ENCODE measurements at places on chromosomes 12 and 14. TPM values are rescaled to one million over a fixed set of nuclear protein-coding genes. Genes with fewer than 3 reads are reported as not detected.

The CD9 gene
- total RNA-seq = 442 TPM

- DNase-seq = no peak
Measured at GRCh38 chr12:71556448-71556847, 107.2 kb downstream of the ZFC3H1 start.

GRCh38 chr12:86950043-86950442, 693.9 kb upstream of the MGAT4C start:
- no peak for DNase-seq

- no peak for DNase-seq
Measured at GRCh38 chr12:103503546-103504480, 8.0 kb upstream of the C12orf42 start.

DNA sequence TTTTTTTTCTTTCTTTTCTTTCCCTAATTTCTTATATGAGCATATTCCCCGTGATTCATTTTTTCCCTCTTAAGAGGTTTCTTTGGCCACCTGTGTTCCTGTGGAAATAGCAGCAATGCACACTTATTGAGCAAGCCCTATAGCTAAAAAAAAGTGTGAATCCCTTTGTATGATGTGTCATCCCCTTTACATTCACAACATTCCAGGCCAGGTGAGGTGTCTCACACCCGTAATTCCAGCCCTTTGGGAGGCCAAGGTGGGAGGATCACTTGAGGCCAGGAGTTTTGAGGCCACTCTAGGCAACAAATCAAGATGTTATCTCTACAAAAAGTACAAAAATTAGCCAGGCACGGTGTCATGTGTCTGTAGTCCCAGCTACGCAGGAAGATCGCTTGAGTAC, 700.4 kb upstream of the TBX3 start:
- DNase-seq = no peak

DNA sequence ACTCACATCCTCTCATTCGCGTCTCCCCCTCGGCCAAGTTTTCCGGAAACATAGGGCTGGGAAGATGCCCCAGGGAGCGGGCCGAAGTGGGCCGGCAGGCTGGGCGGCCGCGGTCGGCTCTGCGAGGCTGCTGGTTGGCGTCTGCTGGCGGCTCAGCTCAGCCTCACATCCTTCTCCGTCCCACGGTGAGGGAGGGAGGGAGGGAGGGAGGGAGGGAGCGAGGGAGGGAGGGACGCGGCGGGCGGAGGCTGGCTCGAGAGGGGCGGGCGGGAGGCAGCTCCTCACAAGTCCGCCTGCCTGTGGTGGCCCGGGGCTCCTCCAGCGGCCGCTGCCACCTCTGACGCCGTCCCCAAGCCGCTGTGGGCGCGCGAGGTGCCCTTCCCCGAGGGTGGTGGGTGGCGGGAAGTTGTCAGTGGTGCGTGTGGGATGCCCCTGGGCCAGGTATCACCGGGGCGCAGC, 93.8 kb downstream of the RFLNA start:
- DNase-seq = peak; percentile 91

GRCh38 chr12:118727979-118728366, 253.4 kb upstream of the SRRM4 start:
- DNase-seq = no peak

The RAPGEF3 gene
- total RNA-seq = 6.0 TPM

The TAS2R14 gene
- 21.4 TPM for total RNA-seq

DNA sequence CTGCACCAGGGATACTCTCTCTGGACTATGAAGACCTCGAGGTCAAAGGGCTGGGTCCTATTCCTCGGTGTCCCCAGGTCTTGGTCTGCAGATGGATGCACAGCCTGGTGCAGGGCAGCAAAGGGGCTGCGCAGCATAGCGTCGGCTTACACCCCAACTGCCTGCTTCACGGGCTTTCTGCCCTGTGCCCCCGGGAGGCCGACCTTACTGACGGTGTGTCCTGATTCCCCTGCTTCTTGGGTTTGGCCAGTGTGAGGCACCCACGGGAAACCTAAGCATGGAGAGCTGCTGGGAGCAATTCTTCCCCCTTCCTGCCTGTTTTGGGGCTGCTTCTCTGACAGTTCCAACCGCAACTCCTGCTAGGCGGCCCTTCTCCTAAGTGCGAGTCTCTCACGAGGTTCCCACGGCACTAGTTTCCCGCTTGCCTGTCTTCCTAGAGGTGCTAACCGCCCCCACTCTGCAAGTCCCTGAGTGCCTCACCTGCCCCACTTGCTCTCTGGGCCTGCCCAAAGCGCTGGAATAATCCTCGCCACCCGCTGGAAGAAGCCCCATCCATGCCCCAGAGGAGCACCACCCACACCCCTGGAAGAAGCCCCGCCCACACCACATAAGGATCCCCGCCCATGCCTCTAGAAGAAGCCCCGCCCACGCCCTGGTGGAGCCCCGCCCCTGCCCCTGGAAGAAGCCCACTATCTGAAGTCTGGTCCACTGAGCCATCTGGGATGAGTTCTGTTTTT, 54.0 kb downstream of the PRIMA1 start:
- DNase-seq = no peak

DNA sequence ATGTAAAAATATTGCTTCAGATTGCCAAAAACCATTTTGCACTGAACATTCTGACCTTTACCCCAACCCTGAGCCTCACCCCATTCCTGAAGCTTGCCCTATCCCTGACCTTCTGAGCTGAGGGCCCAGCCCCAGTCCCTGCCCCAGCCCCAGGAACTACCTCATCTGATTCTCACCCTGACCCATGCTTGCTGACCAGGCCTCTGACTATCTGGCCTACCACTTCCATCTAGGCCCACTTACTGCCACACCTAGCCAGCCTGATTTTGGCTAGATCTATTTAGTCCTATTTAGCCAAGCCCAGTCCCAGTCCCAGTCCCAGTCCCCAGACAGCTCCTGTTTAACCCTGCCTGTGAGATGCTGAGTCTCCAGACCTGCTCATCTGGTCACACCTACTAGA, 33.6 kb downstream of the OR10P1 start:
- no peak for DNase-seq

DNA sequence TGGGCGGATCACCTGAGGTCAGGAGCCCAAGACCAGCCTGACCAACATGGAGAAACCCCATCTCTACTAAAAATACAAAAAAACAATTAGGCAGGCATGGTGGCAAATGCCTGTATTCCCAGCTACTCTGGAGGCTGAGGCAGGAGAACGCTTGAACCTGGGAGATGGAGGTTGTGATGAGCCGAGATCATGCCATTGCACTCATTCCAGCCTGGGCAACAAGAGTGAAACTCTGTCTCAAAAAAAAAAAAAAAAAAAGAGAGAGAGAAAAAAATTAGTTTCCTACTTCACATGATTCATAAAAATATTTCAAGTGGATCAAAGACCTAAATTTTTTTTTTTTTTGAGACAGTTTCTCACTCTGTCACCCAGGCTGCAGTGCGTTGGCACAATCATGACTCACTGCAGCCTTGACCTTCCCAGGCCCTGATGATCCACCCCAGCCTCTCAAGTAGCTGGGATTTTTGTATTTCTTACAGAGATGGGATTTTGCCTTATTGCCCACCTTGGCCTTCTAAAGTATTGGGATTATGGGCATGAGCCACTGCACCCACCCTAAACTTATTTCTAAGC, 24.9 kb downstream of the FCF1 start:
- no peak for DNase-seq

DNA sequence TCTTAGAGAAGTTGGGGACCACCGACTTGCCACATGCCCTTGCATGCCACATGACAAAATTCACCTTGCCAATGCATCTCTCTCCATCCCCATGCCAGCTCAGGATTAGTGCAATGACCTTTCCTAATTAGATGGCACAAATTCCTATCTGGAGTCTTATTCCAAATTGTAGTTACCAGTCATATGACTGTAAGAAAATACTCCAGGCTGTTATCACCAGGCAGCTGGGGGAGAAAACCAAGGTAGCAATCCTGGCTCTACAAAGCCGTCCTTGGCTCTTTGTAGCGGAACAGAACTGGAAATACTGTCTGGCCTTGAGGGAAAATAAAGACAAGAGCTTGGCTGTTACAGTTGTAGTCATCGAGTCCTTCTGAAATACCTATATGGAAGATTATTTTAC, 208.5 kb upstream of the DIO2 start:
- no peak for DNase-seq

DNA sequence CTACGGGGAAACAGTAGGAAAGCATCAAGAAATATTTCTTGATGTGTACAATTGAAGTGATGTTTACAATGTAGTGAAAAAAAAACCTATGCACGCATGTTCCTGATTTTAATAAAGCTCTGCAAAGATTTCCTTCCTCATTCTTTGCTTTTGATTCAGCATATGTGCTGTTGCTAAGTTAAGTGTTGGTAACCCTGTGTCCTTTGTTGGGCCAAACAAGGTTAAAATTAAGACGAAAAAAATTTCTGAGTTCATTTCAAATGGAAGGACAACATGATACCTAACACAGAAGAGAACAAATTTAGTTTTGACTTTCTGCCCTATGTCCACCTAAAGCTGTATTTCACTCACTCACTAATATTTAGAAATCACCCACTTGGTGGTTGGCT, 62.8 kb downstream of the PPP2R5C start:
- no peak for DNase-seq

DNA sequence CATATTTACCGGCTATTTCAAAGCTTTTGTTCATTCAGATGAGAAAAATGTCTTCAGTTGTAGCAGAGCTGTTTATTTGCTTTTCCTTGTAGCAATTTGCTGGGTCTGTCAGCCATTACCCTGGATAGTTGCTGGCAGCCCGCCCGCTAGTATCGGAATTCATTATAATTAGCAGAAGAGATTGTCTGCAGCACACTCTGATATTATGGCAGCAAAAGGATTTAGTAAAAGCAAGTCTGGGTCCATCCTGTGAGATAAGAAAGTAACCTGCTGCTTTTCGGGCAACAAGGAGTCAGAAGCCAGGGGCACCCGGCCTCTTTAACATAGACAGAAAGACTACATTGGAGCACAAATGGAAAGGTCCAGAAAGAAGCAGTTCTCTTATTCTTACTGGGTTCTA, 6.1 kb upstream of the SLC35E3 start:
- DNase-seq = no peak

The FRMD6 gene
- total RNA-seq = 129 TPM

- DNase-seq = no peak
Measured at GRCh38 chr12:129819391-129819790, 84.4 kb downstream of the TMEM132D start.

The ANO2 gene
- 8.7 TPM for total RNA-seq

DNA sequence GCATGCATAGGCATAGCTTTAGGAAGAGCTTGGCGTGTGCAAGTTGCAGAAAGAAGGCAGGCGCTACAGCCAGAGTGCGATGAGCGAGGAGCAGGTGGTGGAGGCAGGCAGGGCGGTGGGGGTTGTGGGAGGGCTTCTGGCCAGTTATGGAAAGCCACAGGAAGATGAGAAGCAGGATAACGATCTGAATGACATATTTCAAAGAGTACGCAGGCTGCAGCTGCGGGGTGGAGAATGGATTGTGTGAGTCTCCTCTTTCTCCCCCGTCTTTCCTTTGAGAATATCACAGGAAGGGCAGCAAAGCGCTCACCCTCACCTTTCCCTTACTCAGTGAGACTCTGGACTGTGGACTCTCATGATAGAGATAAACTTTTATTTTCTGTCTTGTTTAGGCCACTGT, 48.7 kb upstream of the PLXNC1 start:
- no peak for DNase-seq

GRCh38 chr12:495466-495865, 35.7 kb downstream of the B4GALNT3 start:
- no peak for DNase-seq

GRCh38 chr12:92735131-92735721, 32.4 kb downstream of the PLEKHG7 start:
- DNase-seq = peak; percentile 37

The GRIP1 gene
- total RNA-seq = 20.5 TPM

DNA sequence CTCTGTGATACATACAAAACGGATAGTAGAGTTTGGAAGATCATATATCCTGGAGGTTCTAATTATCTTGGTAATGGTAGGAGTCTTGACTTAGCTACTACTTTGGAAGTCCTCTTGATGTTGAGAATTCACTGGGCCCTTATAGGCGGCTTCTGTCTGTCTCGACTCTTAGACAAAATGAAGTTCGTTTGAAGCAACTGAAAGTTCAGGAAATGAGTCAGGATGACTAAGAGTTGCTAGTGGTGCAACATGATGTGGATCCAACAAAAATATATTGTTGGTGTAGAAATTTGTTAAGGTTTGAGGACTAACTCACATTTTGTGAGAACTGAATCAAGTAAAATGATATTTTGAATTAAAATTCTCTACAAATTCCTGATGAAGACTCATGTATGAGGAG, 272.7 kb downstream of the AEBP2 start:
- no peak for DNase-seq

GRCh38 chr12:64808110-64808509, 16.3 kb upstream of the TBC1D30 start:
- no peak for DNase-seq

Measured in umbilical cord (tissue), 2 donors.